ENCODE measurements at places on chromosomes 1 and 21.

DNA sequence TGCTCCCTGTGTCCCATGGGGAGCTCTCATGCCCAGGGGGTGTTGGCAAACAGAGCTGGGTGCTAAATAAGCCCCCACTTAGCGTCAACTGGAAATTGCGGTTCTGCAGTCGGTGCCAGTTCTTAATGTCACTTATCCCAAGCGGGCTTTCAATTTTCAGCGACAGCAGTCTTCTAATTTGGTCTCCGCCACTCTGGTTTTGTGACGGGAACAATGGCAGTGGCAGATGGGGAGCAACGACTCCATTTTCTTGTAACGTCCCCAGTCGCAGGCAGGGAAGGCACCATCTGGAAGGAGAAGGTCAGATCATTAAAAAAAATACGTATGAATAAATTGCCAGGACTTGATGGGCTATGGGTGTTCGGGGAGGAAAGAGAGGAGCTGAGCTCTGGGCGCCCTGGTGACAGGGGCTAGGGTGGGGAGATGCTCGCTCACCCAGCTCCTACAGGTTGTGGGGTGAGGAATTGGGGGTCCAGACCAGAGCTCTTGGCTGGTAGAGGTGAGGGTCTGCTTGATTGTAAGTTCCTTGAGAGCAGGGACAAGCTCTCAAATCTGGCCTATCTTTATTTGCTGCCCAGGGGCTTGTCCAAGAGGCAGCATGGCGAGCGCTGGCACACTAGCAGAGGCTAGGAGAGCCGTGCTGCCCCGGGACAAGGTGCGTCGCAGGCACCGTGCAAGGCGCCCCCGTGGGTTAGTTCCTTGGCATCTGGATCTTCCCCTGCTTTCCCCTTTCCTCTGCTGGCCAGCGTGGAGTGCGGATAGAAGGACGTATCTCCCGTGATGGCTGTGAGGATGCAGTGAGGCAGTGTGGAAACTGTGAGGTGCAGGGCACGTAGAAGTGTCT lies 105.8 kb downstream of the ARHGEF10L start:
- no peak for DNase-seq

DNA sequence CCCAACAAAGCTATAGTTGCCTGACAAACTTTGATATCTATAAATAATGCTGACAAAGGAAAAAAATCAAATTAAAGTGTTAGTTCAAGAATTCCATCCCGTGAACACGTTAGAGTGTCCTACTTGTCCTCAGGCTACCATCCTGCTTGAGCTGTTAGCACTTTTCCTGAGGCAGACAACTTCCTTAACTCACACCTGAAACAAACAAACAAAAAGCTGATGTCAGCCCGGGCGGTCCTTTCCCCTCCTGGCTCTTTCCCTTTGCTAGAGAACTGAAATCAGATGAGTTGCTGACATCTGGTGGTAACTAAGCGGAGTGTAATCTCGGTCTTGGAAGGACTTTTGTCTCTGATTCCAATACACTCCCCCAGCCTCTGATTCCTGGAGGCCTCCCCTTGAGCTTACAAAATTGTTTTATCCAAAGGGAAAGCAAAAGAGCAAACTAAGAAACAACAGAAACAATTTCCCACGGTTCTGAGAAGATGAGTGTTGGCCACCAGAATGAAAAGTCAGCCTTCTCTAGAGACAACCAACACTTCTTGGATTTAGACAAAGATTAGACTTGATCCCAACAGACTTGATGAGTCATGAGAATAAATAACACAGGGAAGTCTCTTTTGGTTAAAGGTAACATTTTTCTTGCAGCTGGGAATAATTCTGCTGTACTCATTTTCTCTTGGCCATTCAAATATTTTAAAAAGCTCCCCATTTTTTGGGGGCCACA lies 135.4 kb downstream of the PROX1 start:
- DNase-seq, result peak; percentile 18

GRCh38 chr1:24459551-24460266 lies 42.9 kb upstream of the RCAN3 start:
- DNase-seq, result no peak

DNA sequence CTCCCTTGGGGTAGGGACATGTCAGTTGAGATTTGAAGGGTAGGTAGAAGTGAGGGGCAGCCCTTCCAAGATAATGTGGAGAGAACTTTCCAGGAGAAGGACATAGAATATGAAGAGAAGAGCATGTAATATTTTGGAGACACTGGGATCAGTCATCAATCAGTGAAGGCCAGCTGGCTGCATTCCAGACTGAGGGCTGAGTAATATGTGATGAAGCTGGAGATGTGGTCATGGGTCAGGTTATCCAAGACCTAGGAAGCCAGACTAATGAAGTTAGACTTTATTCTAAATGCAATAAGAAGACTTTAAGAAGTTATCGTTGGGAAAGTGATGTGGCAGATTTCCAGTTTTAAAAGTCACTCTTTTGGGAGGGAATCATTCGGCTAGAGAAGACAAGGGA lies 262.0 kb downstream of the HMCN1 start:
- DNase-seq, result no peak

DNA sequence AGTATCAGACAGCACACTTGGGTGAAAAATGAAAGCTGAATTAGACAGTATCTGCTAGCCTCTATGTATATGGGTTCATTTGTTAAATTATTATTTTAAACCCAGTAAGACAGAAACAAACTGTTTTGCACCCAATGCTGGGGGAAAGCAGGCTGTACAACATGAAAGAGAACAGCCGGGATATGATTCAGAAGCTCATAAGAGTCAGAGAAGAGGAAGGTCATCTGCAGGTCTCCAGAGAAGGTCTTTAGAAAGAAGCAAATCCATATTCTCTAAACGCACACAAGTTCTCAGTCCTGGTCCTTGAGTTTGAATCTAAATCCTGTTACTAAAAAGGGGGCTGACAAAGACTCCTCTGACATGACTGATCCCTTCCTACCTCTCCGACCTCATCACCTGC lies 155.1 kb downstream of the SIPA1L2 start:
- DNase-seq, result no peak

DNA sequence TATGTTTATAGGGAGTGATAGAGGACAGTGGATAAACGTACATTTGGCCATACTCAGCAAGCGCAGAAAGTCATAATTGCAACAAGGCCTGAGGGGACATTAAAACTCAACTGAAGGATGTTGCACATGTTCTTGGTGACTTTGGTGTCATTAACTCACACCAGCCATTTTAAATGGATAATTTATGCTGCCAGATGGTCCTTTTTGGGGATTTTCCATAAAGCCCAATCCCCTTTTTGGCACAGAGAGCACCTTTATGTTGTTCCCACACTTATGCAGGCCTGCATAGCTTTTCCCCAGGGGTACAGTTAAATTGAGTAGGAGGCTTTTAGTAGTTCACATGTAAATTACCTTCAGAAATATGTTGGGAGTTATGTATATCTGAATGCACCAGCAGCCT lies 279.6 kb downstream of the NFIA start:
- DNase-seq, result no peak

DNA sequence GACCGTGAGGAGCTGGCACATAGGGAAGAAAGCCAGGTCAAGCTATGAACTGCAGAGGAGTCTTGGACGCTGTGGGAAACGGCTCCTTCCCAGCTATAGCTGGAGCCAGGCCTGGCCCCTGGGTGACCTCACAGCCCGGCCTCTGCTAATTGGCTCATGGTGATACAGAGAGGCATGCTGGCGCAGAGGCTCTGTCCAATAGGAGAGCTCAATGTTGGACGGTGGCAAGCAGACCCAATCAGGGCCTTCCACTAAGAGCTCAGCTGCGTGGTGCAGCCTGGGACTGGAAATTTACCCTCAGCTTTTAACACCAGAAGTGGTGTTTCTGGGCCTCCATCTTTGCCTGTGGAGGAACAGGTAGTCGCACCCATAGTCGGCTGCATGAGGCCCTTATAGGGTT lies 64.4 kb upstream of the GRHL3 start:
- DNase-seq, result peak; percentile 11

DNA sequence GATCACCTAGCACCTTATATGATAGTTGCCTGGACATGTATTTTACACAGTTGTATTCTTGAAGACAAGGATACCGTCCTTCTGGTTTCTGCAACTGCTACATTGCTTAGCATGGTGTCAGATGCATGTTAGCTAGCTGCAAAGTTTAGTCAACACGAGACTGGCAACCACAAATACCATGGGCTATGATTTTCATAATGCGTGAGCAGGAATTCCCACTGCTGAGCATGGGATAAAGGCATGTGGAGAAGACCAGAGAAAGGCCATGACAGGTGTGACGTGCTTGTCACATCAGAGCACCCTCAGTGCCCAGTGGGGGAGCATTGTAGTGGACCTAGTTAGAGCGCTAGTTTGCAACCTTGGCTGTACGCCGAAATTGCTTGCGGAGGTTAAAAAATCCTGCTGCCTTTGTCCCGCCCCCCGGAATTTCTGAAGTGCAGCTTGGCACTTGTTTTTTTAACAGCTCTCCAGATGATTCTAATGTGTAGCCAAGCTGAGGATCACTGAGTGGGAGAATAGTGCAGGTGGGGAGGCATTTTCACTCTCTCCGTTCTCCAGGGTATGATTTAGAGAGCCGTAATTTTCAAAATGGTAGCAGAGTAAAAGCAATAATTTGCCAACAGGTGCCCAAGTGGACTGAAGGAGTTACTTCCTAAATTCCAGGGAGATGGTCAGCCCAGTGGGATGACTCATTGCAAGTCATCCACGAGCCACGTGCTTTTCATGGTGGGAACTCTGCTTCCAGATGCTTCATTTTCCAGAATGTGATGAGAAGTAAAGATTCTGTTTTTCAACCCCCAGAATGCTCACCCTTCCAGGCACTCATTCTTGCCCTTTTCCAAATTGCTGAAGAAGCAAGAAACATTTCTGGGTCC lies 81.0 kb downstream of the CNIH3 start:
- DNase-seq, result no peak

- DNase-seq, result no peak
Measured at GRCh38 chr1:81208441-81208840, 592.3 kb upstream of the ADGRL2 start.

DNA sequence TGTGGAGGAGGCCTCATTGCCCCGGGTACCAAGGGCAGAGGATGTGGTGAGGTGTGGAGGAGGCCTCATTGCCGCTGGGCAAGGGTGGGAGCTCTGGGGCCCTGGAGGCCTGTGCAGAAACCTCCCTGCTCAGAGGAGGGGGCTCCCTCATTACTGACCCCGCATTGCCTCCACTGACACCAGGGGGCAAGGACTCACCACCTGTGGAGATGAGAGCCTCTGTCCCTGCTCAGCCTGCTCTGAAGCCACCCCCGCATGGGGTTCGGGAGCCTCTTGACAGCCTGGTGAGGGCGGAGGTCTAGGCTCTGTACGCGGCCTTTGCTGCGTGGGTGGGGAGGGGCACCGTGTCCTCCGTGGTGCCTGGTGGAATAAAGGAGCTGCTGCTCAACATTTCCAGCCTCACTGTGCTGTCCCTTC lies 95.0 kb upstream of the COL6A1 start:
- peak; percentile 52 for DNase-seq

- no peak for DNase-seq
Measured at GRCh38 chr1:218275823-218276222, 9.3 kb upstream of the RRP15 start.

- no peak for DNase-seq
Measured at GRCh38 chr1:226762988-226763904, 24.2 kb upstream of the ITPKB start.

DNA sequence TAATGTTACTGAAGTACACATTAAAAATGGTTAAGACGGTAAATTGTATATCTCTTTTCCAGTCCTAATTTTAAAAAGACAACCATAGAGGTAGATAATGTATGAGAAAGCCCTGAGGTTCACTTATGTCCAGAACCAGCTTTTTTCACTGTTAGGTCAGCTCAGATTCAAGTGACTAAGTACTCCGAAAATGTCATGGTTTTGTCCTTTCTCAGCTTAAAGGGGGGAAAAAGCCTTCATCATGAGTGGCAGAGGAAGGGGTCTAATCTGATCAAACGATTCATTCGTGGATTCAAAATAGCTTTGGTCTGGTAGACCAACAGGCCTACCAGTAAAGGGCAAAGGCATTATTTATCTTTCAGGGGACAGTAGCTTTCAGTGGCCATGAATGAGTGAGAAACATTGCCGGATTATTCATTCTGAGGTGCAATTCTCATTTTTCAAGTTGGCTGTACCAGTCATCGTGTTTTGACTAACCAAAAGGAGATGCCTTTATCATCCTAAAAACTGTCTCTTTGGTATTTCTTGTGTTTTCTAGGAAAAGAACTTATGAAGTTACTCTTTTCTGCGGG lies 208.4 kb downstream of the HHIPL2 start:
- DNase-seq, result no peak

GRCh38 chr1:168303716-168304540 lies 23.3 kb downstream of the TBX19 start:
- DNase-seq, result no peak

GRCh38 chr1:87330057-87330884 lies 1.6 kb downstream of the LMO4 start:
- peak; percentile 17 for DNase-seq
